IMR-90 (cell line): ENCODE measurements at places on chromosomes 5 and 9. TPM values are rescaled to one million over a fixed set of nuclear protein-coding genes. Genes with fewer than 3 reads are reported as not detected.

- DNase-seq: peak; percentile 72
Observed at GRCh38 chr9:96293498-96294158, 8.3 kb downstream of the HSD17B3 start.

- DNase-seq: peak; percentile 51
Observed at GRCh38 chr5:172769616-172770373, 1.2 kb downstream of the DUSP1 start.

DNA sequence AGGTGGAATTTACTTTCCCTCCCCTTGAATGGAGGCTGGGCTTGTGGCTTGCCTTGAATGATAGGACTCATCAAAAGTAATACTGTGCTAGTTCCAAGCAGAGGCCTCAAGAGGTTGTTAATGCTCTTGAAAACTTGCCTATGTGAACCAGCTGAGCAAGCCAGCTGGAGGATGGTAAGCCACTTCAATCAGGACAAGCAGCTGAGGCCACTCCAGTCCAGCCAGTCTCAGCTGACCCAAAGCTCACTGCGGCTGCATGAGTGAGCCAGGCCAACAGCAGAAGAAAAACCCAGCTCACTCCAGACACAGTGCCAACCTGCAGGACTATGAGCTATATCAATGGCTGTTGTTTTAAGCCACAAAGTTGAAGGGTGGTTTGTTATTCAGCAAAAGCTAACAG lies 182.8 kb downstream of the MCTP1 start:
- DNase-seq: no peak

Gene SPRY4
- 8.4 and 10.3 TPM in 2 replicates for total RNA-seq

DNA sequence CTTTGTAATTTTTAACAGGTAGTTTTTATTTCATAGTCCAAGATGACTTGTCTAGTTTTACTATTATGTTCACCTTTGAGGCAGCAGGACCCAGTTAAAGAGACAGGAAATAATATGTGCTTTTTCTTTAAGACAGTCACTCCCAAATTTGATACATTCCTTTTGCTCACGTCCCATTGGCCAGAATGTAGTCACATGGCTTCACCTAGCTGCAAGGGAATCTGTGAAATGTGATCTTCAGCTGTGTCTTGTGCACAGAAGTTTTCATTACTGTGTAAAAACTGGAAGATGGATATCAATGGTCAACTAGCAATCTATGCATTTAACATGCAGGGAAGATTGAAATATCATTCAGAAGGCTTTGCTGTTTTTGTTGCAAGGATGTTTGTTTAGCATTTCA lies 41.1 kb downstream of the XRCC4 start:
- DNase-seq: no peak

GRCh38 chr9:93606187-93606586 lies 29.8 kb downstream of the PHF2 start:
- no peak for DNase-seq

DNA sequence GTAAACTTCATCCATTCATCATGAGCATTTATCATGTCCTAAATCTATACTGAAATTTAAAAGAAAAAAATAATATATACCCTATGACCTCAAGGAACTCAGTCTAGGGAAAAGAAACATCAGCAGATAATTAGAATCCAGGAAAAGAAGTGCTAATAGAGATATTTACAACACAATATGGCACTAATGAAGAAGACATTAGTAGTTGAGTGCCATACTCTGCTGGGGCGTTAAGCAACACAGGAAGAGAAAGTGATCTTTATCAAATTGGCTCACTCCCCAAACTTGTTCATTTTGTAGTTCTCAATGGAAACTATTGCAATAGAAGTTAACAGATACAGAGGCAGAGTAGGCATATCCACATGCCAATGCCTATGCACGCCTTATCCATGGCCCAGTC lies 27.5 kb downstream of the GABRA6 start:
- no peak for DNase-seq

GRCh38 chr5:50666261-50667022 lies at the start of gene PARP8:
Gene PARP8 (plus strand): TSS chr5:50666637. CDS start chr5:50667096, 459 bp downstream.
- peak; percentile 30 for DNase-seq

- no peak for DNase-seq
Observed at GRCh38 chr5:143800715-143801114, 11.2 kb upstream of the HMHB1 start.

DNA sequence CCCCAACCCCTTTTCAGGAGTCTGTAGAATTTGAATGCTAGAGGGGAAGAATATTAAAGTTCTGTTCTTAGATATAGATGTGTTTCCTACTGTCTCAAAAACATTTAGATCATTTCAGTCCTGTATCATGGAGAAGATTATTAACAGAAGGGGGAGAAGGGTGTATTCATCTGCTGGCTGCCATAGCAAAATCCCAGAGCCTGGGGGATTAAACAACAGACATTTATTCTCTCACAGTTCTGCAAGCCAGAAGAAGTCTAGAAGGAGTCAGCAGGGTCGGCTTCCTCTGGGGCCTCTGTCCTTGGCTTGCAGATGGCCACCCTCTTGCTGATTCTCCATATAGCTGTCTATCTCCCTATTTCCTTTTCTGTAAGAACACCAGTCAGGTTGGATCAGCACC lies 150.1 kb upstream of the OTULINL start:
- DNase-seq: no peak

Gene PCDHA9
- under 0.01 TPM in 2 replicates for total RNA-seq

Gene PDZD2
- under 0.01 TPM in 1 of 2 replicates, not detected in the other for total RNA-seq

Gene ABO
- not detected in 2 replicates for total RNA-seq

- no peak for DNase-seq
Observed at GRCh38 chr5:56077796-56078233, 83.1 kb upstream of the IL6ST start.

Gene NR2F1-AS1
- 12.5 and 17.8 TPM in 2 replicates for total RNA-seq

GRCh38 chr5:93800988-93801811 lies 59.8 kb upstream of the POU5F2 start:
- peak; percentile 64 for DNase-seq

Gene BTNL3
- not detected in 2 replicates for total RNA-seq

DNA sequence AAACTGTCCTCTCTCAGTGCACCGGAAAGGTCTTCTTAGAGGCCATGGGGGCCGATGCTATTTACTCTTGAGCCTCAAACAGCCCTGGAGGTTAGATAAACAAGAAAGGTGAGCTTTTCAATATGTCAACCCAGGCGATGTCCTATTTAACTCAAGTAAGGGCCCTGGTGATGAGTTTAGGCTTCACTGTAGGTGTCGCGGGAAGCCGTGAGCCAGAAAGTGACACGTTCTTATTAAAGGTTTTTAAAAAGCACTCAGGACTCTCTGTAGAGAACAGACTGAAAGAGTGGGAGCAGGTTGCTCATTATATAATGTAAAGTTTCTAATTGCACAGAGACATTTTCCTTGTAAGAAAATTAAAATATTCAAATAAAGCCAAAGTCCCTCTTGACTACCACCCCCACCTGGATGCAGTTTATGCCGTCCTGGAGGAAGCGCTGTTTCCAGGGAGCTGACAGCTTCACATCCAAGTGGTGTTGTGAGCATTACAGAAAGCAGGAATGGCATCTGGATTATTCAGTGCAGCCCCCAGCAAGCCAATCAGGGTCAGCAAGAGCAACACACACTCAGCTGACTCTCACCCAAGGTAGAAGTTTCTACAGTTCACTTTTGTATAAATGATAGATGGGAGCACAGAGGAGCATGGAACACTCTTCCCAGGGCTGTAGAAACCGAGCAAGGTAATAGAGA lies 280.3 kb downstream of the DRD1 start:
- no peak for DNase-seq

Gene PKD2L2
- not detected in 2 replicates for total RNA-seq

DNA sequence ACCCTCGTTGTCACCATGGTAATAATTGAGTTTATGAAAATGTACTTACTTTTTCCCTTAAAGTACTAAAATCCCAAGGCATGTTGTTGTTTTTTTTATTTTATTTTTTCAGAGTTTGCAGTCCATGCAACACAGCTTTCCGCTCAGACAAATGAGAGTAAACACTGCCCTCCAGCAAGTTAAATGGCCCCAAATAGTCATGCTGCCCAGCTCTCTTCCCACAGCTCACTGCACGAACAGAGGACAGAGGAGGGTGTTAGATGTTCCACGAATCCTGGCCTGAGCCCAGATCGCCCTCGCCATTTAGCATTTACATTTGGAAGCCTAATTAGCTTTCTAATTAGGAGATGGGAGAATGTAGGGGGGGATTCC lies 1.9 kb downstream of the NIM1K start:
- DNase-seq: no peak

DNA sequence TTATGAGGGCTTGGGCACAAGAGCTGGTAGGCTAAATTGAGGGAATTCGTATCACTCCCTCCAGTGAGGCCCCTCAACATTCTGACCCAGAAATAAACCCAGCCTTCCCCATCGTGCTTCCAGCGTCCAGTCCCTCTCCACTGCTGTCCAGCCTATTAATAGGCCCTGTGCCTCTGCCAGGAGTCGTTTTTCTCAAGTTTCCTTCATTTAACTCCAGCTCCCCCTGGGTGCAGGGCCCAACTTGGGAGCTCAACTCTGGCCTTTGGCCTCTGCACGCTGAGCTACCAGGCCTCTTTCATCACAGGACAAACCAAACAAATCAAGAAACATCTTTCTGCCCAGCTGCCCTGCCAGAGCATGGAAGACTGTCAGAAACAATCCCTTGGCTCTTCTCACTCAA lies 10.0 kb downstream of the HBEGF start:
- no peak for DNase-seq

- DNase-seq: no peak
Observed at GRCh38 chr5:132099076-132099748, 25.6 kb downstream of the CSF2 start.

Gene RNF20
- 21.3 and 30.8 TPM in 2 replicates for total RNA-seq

GRCh38 chr9:92974761-92975755 lies 27.7 kb downstream of the FGD3 start:
- DNase-seq: no peak

DNA sequence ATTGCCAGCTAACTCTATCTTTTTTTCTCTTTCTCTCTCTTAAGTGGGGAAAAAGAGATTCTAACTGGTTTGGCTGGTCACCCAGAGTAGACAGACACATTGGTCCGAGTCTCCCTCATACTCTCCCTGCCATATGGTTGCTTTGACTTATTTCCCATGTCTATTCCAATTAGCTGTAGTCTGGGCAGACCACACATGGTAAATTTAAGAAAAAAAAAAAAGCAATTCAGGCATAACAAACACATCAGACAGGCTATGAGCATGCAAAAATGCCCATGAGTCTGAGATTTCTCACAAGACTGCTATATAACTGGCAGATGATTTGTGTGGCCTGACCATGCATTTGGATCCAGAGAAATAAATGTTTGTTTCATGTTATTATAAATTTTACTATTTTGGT lies 110.2 kb upstream of the FGF10 start:
- no peak for DNase-seq

GRCh38 chr5:140217299-140218026 lies 42.5 kb downstream of the CYSTM1 start:
- no peak for DNase-seq

- no peak for DNase-seq
Observed at GRCh38 chr5:72199681-72200080, 92.4 kb downstream of the MAP1B start.

DNA sequence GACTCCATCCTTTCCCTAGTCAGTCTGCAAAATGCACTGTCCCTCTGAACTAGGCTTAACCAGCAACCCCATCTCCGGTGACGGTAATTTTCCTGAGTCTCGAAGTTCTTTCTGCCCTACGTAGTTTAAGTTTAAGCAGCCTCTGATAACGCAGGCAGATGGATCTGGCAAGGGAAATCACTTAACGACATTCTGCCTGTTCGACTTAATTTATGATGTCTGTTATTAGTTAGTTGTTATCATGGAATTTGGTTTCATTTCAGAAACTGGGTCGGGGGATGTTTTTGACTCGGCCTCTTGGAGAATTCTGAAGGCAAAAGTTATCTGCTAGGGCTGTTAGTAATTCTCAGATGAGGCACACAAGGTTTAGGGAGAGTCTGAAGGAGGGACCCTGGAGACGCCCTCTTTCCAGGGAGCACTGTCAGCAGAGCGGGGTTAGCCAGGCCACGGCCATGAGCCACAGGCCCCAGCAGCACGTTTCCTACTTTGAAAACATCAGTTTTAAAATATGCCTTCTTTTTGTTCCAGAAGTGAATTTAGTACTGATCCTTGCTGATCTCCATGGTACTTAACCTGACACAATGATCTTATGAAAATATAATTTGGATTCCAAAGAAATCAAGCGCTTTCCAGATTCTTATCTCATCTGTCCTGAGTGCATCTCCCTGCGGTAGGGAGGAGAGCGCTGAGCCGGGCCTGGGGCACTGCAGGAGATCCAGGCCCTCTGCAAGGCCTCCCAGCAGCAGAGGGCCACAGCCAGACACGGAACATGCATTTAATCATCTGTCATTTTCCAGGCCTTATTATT lies 171.0 kb upstream of the OTULINL start:
- DNase-seq: no peak

GRCh38 chr9:133812077-133812868 lies 74.1 kb upstream of the SARDH start:
- no peak for DNase-seq

Gene BHMT2
- 0.36 and 0.56 TPM in 2 replicates for total RNA-seq

Gene PCDHGB5
- total RNA-seq: 17.2 and 17.5 TPM in 2 replicates

DNA sequence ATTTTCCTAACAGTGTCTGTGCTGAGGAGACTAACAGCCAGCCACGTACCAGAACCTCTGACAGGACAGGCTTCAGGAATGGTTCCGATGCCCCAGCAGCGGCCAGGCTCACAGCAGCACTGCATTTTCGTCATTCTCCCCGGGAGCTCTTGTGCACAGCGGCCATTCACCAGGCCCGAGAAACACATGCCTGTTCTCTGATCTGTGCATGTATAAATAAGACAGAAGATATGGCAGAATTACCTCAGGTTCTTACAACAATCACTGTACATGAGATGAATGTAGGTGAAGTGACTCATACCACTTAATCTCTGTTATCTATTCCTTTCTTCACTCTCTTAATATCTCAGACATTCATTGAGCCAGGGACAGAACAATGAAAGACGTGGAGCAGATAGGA lies 143.0 kb downstream of the FBN2 start:
- no peak for DNase-seq

GRCh38 chr5:126801174-126801991 lies 24.4 kb downstream of the LMNB1 start:
- no peak for DNase-seq

- DNase-seq: no peak
Observed at GRCh38 chr5:165906871-165907270, 2384.6 kb upstream of the WWC1 start.

DNA sequence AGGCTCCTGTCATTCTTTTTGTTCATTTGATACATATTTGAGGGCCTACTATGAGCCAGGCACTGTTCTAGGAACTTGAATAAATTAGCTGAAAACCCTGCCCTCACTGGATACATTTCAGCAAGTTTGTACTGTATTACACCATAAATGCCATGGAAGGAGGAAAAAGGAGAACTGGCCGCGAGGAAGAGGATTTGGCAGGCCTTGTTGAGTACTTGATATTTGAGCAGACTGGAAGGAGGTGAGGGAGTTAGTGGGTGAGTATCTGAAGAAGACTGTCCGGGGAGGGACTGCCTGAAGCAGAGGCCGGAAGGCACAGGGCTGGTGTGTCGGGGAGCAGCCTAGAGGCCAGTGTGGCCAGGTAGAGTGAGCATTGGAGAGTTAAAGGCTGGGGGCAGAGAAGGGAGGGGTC lies 4.5 kb downstream of the SNX30 start:
- peak; percentile 31 for DNase-seq

Gene PCDHB6
- total RNA-seq: under 0.01 TPM in 1 of 2 replicates, not detected in the other
